Karpas-422 (cell line): ENCODE measurements at places on chromosomes 3 and 15. TPM values are rescaled to one million over a fixed set of nuclear protein-coding genes. Genes with fewer than 3 reads are reported as not detected.

SLC12A8 gene
- 156 and 183 TPM in 2 replicates for total RNA-seq

IL20RB gene
- total RNA-seq: 1.1 and 3.2 TPM in 2 replicates

CLDN16 gene
- not detected in 2 replicates for total RNA-seq

CASR gene
- not detected in 2 replicates for total RNA-seq

ITIH3 gene
- total RNA-seq: not detected in 2 replicates

SATB1 gene
- 5.9 and 6.8 TPM in 2 replicates for total RNA-seq

PARP9 gene
- 19.8 and 24.4 TPM in 2 replicates for total RNA-seq

CILP gene
- 0.04 TPM in 1 of 2 replicates, not detected in the other for total RNA-seq

PRC1 gene
- total RNA-seq: 87.5 and 95.5 TPM in 2 replicates

CHRM5 gene
- not detected in 2 replicates for total RNA-seq

WDR6 gene
- 82.1 and 110 TPM in 2 replicates for total RNA-seq

ERICH6 gene
- 0.22 TPM in 1 of 2 replicates, not detected in the other for total RNA-seq

ZBED2 gene
- not detected in 2 replicates for total RNA-seq

TMF1 gene
- 22.1 and 25.2 TPM in 2 replicates for total RNA-seq

EXD1 gene
- not detected in 2 replicates for total RNA-seq

UPK1B gene
- not detected in 2 replicates for total RNA-seq

SLC28A1 gene
- not detected in 2 replicates for total RNA-seq

PLOD2 gene
- total RNA-seq: not detected in 2 replicates

LRRIQ4 gene
- 0.07 and 0.22 TPM in 2 replicates for total RNA-seq

ANKRD63 gene
- total RNA-seq: not detected in 2 replicates

SLC22A14 gene
- total RNA-seq: not detected in 2 replicates

GOLGA6L4 gene
- total RNA-seq: 0.15 TPM in 1 of 2 replicates, not detected in the other

GHSR gene
- total RNA-seq: not detected in 2 replicates

FBXW12 gene
- not detected in 2 replicates for total RNA-seq

ABHD17C gene
- total RNA-seq: 0.48 and 1.4 TPM in 2 replicates

P3H2 gene
- total RNA-seq: not detected in 2 replicates

MOBP gene
- total RNA-seq: not detected in 2 replicates

MED12L gene
- total RNA-seq: 0.58 and 2.4 TPM in 2 replicates

DLL4 gene
- 0.36 TPM in 1 of 2 replicates, not detected in the other for total RNA-seq

SPATA12 gene
- total RNA-seq: 3.2 and 3.9 TPM in 2 replicates

DNAH1 gene
- total RNA-seq: 2.9 and 8.3 TPM in 2 replicates

IQCH gene
- 2.4 and 4.0 TPM in 2 replicates for total RNA-seq

IL17RC gene
- total RNA-seq: 0.54 and 2.5 TPM in 2 replicates

C2CD4A gene
- not detected in 2 replicates for total RNA-seq

IQCF6 gene
- total RNA-seq: not detected in 2 replicates

COL6A6 gene
- not detected in 2 replicates for total RNA-seq
